ENCODE measurements at places on chromosomes 12 and 14. TPM values are rescaled to one million over a fixed set of nuclear protein-coding genes. Genes with fewer than 3 reads are reported as not detected.
A peak's percentile ranks its signal among the peaks of the same experiment; 100 is the strongest.

DNA sequence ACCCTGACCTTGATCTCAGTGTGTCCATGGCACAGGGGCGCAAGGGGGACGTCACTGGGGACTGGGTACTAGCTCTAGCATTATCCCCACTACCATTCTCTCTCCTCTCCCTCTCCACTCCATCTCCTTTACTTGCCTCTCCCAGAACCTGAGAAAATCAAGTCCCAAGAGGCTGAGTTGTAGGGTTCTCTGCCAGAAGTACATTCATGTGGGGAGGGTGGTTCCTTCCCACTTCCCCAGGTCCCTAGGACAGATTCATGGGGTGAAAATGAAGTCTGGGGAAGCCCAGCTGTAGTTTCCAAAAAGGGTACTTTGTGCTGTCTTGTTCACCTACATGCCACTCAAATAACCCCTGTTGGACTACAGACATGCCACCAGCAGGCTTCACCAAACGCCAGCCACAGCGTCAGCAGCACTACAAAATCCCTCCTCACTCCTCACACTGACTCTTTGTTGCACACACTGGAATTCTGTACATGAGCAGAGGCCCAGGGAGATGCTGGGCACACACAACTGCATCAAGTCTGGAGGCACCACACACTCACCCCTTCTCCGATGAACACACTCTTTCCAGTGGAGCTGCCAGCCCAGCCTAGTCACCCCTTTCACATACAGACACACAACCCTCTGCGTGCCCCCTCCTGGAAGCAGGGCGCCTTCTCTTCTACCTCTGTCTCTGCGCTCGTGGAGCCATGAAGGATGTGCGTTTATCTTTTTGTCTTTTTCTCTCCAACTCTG is 6.9 kb downstream of the RARG start:
- DNase-seq: no peak

The NFATC4 gene
- 0.87 TPM for total RNA-seq

DNA sequence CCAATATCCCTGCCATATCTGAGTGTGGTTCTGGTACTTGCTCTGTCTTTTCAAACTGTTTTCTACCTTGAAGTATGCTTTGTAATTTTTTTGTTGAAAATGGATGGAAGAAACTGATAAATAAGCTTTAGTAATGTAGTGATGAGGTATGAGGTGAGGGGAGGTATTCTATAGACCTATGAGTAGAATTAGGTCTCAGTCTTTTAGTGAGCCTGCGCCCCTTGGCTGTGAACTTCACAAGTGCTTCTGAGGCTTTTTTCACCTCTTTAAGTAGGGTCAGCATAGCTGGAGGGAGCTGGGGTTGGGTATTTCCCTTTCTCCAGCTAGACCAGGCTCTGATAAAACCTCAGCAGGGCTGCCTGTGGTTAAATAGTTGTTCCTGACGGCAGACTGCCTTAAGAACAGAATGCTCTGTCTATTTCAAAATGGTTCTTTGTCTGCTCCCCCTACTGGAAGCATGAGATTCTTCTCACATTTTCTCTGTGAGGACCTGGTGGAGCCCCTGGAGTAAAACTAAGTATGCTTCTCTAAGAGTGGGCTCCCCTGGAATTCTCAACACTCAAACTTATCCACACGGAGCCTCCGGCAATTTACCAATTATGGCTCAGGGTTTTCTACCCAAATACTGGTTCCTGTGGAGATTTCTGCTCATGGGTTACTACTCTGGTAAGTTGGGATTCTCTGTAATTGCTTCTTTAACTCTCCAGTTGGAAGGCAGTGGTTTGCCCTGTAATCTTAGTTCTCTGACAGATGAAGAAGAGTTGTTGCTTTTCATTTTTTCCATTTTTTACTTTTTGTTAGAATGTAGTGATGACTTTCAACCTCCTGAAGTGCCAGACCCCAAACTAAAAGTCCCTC is 13.1 kb downstream of the KRT5 start:
- DNase-seq: peak; percentile 49

DNA sequence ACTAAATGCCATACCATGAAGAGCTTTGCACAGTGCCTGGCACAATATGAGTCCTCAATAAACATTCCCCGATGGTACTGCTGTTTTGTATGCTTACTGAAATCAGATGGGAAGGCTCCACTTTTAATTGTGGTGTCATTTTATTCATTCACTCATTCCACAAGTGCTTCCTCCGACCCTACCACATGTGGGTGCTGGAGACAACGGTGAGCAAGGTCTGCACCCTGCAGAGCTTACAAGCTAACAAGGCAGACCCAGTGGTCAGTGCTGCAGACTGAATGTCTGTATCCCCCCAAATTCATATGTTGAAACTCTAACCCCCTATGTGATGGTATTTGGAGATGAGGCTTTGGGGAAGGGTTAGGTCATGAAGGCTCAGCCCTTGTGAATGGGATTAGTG is 48.3 kb downstream of the RFX4 start:
- peak; percentile 5 for DNase-seq

DNA sequence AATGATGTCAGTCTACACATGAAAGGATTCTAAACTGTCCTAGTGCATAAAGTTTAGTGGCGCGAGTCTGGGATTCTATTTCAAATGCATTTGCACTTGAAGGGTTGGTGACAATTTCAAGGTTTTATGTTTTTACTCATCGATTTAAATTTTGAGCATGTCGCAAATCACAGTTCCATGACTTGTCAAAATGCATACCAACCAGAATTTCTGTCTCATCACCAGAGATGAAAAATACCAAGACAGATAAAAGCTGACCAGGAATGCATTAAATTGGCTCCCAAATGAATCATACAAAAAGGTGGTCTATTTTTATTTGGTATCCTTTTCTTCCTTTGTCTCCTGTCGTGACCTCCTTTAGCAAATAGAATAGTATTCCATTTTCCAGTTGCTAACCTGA is 25.2 kb downstream of the TMEM30B start:
- DNase-seq: no peak

GRCh38 chr14:75389679-75390078 is 38.1 kb upstream of the JDP2 start:
- DNase-seq: no peak

- no peak for DNase-seq
Observed at GRCh38 chr14:89853936-89854693, 100.4 kb downstream of the EFCAB11 start.

DNA sequence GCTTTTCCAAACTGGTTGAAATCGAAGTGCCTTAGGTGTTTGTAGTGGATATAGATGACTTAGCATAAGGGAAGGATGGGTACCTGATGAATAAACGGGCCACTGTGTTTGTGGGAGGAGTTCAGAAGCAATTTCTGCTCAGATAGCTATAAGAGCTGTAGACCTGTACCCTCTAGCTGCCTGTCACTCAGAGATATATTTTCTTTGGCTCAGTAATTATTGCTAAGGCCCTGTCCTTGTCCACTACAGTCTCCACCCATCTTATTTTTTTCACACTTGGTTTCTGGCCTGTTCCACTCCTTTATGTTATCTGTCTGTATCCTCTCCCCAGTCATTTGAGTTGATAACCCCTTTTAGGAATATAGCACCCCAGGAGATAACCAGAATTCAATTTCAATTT is 74.8 kb upstream of the RMST start:
- no peak for DNase-seq

The ADSS1 gene
- total RNA-seq: 0.87 TPM

The CLEC4D gene
- not detected for total RNA-seq
